ENCODE measurements at places on chromosomes 11 and 22.

DNA sequence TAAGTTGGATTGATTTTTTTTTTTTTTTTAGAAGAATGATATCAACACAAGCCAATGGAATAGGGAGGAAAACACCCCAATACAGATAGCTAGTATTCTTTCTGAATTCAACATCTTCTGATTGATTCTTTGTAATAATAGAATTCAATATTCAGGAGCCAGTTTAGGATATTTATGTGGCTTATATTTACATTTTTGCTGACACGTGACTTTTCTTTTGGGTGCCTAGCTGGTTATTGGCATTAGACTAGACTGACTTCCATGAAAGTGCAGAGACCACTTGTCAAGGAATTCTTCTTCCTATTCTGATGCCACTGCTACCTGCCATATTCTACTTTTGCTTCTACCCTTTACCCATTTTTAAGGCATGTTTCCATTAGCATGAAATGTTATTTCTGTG, 16.4 kb downstream of the TRIM44 start:
- DNase-seq = no peak

- DNase-seq = no peak
Observed at GRCh38 chr11:76781807-76782530, 1.2 kb upstream of the TSKU start.

DNA sequence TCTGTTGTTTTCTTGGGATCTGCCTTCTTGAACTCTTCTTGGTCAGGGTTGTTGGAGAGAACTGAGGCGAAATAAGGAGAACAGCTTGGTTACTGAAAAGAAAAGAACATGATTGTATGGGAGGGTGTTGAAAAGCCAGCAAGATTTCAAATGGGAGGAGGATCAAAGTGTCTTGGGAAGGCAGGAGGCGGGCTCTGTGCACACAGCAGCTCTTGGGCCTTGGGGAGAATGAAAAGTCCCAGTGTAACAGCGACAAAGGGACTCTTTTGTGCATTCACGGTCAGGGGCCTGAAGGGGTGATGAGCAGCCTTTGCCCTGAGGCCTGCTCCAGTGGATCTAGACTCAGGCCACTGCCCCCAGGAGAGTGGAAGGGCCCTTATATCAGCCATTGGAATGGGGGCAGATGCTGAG, 135.4 kb downstream of the ADAMTS15 start:
- DNase-seq = no peak

DNA sequence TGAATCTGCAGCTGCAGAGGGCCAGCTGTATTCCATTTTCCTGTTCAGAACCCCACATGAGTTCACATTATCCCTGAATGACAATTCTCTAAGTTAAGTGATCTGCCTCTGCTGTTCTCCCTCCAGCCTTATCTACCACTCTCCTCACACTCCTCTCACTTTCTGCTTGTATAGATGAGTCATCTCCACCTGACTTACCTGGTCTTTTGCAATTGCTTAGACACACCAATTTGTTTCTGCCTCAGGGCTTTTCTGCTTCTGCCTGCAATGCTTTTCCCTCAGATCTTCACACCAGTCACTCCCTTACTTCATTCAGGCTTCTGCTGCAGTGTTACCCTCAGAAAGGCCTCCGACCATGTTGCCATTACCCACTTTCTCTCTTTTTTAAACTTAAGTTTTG, 118.1 kb downstream of the ATM start:
- no peak for DNase-seq

- no peak for DNase-seq
Observed at GRCh38 chr11:19511413-19512183, 201.0 kb upstream of the NAV2 start.

DNA sequence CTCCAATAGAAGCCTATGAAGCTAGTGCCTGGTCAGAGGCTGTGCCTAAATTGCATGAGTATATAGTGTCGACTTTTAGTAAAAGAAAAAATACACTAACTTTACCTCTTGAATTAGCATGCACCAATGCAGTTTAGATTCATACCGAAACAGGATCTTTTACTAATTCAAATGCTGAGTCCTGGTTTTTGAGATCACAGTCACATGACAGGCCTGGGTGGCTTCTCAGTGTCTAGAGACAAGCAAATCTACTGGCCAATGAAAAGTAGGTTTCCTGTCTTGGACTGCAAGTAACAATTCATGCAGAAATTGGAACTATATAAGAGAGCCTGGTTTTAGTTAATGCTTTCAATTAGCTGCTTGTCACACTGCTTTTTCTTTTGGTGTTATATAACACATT, 7.2 kb downstream of the ARHGEF12 start:
- DNase-seq = no peak

DNA sequence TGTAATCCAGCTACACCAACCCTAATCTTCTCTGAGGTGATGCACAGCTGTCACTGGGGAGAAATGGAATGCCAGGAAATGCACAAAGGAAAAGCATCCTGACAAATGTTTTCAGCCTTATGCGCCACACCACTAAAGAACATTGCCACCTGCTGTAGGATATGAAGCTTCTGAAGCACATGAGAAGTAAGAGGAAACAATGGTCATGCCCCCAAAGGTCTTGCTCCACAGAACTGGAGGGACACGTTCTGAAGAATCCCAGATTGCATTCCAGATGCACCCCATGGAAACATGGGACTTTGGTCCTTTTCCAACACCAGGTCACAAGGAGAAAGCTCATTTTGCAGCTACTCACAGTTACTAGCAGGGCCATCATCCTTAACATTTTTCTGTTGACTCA, 48.7 kb upstream of the ZBED5 start:
- no peak for DNase-seq

- no peak for DNase-seq
Observed at GRCh38 chr11:68127714-68128681, 6.8 kb upstream of the CHKA start.

GRCh38 chr11:17479284-17480214, 2.9 kb upstream of the ABCC8 start:
- no peak for DNase-seq

DNA sequence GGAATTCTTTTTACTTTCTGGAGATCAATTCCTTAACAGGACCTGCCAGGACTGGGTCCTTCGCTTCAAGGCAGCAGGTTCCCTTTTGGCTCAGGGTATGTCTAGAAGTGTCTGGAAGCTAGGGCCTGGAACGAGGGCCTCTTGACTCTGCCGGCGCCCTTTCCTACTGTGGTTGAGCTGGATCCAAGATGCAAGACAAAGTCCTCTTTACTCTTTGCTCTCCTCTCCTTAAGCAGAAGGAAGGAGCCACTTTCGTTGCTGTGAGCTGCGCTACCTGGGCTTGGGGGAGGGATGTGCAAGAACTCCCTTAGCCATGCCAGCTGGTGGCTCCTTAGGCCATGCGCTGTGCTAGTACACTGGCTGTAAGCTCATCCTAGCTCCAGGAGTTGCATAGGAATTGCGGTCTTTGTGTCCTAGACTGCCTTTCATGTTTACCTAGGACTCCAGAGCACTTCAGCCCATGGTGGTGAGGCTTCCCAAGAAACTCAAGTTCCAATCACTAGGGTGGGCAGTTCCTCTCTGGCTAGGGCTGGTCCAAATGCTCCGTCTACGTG, 18.1 kb downstream of the GLB1L2 start:
- no peak for DNase-seq

DNA sequence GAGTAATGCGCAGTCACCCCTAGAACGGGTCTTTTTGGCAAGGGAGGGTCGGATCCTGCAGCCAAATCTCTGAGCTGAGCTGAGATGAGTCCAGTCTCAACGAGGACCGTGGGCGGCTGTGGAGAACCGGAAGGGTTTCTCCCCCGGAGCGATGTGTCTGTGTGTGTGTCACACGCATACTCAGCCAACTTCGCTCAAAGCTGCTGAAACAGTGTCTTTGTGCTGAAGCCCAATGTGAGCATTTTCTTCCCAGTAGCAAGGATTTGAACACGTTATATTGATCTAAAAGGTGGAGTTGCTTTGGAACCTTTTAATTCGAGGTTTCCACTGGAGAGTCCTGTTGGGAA, 1.4 kb upstream of the CELSR1 start:
- DNase-seq = no peak

- DNase-seq = peak; percentile 19
Observed at GRCh38 chr22:29470159-29470855, 9.7 kb upstream of the NEFH start.

GRCh38 chr11:60455531-60456042, at the start of gene MS4A1:
Gene MS4A1 (plus strand): TSS chr11:60455847. CDS start chr11:60462375, 6,528 bp downstream.
- no peak for DNase-seq

GRCh38 chr11:17019232-17019631, 5.0 kb upstream of the PLEKHA7 start:
- DNase-seq = no peak

DNA sequence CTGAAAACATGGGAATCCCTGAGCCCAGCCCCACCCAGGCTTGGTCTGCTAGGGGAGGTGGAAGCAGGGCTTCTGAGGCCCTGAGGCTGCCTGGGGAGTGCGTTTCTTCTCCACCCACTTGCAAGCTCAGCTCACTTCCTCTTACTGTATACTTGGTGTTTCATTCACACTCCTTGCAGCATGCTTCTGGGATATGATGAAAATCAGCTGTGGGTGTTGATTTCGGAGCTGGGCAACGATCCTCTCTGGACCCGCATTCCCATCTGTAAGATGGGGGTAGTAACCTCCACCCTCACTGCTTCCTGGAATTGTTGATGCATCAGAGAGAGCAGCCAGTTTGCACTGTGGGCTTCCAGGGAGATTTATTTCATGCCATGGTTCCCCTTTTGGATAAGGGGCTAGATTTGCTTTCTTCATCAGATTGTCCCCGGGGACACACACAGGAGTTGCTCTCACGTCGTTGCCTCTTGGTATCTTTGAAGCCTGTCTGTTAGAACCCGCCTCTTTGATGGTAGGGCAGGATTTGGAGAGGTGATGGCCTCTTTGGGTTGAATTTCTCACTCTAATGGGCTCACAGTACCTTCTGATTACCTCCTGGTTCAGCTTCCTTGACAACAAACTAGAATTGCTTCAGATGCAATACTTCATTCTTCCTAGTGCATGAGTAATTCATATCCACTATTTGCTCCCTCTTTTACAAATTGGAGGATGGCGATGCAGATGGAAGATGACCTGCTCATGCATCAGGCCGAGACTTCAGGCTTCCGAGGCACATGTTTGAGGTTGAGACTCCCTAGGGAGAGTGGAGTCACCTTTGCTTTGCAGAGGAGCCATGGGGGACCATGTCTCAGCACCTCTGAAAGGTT, 40.4 kb downstream of the BCR start:
- no peak for DNase-seq

DNA sequence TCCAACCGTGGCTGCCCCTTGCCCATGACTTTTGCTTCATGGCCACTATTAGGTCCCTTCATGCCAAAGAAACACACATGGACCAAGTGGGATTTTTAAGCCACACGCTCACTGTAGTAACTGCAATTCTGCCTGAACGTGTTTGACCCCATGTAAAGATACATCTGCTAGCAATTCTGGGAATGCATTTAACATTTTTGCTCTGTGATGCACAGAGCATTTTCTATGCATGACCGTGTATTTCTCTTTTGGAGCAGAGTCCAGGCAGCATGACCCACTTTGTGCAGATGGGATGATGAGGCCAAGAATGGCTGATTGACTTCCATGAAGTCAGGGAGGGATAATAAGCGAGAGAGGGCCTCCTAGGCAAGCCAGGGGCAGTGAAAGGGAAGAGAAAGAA, 108.5 kb downstream of the TP53I11 start:
- no peak for DNase-seq

GRCh38 chr22:49869086-49869830, 15.6 kb downstream of the ZBED4 start:
- no peak for DNase-seq

- no peak for DNase-seq
Observed at GRCh38 chr11:86934582-86934900, 20.7 kb downstream of the FZD4 start.

DNA sequence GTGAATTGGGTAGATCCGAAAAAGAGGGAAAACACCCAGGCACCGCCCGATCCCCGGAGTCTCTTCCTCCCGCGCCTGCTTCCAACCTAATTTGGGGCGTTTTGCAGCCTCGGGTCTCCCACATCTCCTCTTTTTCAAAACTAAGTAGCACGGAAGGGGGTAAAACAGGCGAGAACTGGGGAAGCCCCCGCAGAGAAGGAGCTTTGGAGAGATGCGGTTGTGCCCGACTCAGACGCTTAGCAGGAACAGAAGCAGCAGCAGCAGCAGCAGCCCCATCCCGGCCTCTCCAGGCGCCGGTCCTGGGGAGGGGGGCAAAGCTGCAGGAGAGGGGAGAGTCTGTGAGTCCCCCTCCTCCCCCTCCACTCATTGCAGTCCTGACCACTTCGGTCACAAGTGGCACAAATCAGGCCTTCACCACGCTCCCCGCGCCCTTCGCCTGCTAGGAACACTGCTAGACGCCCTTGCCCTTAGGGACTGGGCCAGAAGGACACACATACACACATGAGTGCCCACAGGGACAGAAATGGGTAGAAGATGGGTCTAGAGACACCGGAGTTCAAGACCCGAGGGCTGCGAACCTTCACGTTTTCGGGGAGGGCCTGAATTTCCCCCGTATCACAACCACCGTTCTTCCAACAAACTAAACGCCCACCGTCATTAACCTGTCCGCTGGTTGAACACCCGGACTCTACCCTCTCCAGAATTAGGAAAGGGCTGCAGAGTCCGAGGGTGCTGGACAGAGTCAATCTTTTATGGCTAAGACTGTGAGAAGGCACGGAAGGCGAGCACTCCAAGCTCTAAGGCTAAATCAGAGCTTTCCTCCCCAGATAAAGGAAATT, 98.3 kb upstream of the HSD17B12 start:
- no peak for DNase-seq

- DNase-seq = no peak
Observed at GRCh38 chr11:45860348-45860747, 13.1 kb downstream of the CRY2 start.

GRCh38 chr11:67165623-67166022, 46.6 kb downstream of the KDM2A start:
- no peak for DNase-seq

DNA sequence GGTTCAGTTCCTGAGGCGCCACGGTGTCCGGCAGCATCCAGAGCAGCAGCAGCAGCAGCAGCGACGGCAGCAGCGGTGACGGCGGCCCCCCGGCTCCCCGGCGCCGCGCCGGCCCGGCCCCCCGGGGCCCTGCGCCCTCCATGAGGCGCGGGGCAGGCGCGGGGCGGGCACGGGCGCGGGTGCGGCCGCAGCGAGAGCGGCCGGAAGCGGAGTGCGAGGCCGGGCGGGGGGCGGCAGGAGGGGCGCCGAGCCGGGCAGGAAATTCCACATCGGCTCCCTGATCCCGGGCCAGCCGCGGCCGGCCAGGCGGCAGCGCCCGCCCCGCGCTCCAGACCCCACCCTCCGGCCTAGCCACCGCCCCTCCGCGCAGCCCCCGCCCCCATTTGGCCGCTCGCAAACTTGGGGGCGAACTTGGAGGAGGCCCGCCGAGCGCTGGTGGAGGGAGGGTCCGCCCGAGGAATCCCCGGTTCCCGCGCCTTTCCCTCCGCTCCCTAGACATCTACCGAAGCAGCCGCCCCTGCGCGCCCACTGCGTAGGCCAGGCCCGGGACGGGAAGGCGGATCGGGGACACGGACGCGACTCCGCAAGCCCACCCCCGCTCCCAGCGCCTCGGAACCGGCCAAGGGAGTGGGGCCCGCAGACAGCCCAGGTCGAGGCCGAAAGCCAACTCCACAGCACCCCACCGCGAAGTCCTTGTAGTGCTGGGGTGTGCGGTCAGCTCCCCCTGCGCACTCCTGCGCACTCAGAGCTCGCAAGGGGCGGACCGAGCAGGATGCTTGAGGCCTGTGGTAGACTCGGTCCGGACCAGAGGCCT, at the start of gene SCARF2:
Gene SCARF2 (minus strand): TSS at position 213 of the 814 bp plus-strand sequence. CDS start 71 bp downstream, at position 142.
- DNase-seq = no peak
